Retina (tissue), 1 donor: ENCODE measurements at places on chromosomes 13 and 19.
A peak's percentile ranks its signal among the peaks of the same experiment; 100 is the strongest.

- DNase-seq = peak; percentile 30
These were observed at the start of gene CADM4 for GRCh38 chr19:43639519-43640423. Gene CADM4, minus strand, starts transcription at chr19:43639850. Its CDS starts 60 bp downstream, at chr19:43639790.

DNA sequence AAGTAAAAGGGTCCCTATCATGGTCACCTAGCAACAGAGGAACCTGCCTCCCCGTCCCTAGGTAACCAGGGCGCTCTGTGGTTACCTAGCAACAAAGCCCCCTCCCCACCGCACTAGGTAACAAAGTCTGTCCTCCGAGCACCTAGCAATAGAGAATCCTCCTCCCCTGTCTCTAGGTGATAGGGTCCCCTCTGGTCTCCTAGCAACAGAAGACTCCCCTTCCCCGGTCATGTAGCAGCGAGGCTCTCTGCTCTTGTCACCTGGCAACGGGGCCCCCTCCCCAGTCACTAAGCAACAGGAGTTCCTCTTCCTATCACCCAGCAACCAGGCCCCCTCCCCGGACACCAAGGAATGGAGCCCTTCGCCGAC is 307 bp downstream of the JOSD2 start:
- DNase-seq = no peak

GRCh38 chr13:86383151-86383550 is 583.9 kb upstream of the SLITRK6 start:
- DNase-seq = no peak

DNA sequence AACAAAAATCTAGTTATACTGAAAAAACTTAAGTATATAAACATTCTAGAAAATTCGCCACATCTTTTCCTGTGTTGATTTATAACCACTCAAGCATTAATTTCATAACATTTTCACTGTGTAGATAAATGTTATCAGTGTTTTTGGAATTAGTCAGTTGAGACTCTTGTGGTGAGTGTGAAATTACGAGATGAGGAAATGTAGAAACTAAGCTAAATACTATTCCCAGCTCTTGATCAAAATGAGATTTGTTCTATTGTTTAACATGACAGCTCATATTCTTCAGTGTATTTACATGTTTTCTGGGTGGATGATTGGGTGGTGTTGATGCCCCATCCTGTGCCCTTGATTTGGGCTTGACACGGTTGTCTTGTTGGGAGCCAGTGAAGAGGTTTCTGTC is 406.8 kb downstream of the DACH1 start:
- no peak for DNase-seq

DNA sequence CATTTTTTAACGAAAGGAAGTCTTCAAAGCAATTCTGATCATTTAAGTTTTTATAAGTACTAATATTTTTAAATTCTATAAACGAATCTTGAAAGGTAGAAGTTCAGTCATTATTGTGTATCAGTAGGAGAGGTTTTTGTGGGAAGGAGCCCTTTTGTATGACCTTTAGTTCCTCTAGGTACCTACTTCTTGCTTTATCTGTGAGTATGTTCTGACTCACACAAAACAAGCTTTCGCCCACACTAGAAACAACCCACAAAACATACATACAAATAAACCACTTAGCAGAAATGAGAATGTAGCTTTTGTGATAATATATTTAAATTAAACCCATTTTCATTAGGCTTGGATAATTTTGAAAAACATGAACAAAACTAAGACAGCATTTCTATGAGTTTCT is 27.8 kb downstream of the ERCC5 start:
- DNase-seq = no peak

DNA sequence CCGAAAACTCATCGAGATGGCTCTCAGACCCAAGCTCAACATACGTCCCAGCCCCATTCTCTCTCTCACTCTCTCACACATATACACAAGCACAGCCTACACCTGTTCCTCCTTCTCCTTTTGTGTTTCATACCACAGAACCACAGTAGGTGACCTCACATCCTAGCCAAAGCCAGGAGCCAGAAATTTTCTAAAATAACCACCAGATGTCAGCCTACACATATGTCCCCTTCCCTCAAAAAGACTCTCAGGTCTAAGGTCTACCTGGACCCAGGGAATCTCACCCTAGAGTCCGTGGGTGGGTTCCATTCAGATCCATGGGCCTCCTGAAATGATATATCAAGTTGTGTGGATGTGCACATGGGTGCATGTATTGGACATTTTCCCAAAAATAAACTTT is 104.2 kb upstream of the IPO5 start:
- no peak for DNase-seq

GRCh38 chr13:26459276-26460131 is 98.0 kb upstream of the WASF3 start:
- no peak for DNase-seq

- peak; percentile 93 for DNase-seq
These were observed 550 bp upstream of the DLL3 start for GRCh38 chr19:39497996-39498797.

DNA sequence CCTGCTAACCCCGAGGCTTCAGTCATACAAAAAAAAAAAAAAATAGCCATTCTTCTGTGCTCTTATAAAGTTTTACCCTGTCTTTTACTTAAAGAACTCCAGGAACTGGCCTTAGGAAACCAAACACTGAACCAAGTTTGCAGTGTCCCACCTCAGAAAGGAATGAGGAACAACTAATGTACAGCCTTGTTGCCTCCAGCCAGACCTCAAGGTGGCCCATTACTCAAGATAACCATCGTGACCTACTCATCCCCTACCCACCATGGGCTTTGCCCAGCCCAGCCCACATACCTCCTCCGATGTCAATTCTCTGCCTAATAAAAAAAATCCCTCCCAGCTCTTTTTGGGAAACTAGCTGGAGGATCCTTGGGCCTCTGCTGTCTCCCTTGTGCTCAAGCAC is 133.2 kb downstream of the STARD13 start:
- no peak for DNase-seq

GRCh38 chr19:38849860-38850435 is at the start of gene HNRNPL:
Gene HNRNPL, minus strand, starts transcription at chr19:38849986. Its CDS starts 20 bp downstream, at chr19:38849966.
- peak; percentile 99 for DNase-seq

DNA sequence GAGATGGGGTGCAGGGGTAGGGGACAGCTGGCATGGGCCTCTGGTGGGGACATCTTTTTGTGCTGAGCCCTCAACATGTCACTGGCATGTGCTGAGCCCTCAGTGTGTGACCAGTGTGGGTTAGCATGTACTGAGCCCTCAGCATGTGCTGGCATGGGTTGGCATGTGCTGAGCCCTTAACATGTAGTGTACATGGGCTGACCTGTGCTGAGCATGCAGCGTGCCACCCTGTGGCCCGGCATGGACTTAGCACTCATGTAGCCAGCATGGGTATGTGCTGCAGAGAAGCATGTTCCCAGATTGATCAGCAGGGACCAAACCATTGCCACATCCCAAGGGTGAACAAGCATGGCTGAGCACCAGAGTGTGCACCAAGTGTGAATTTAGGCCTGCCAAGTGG is 11.5 kb downstream of the HIPK4 start:
- no peak for DNase-seq

GRCh38 chr13:32736648-32737047 is 150.4 kb downstream of the PDS5B start:
- no peak for DNase-seq

- DNase-seq = no peak
These were observed 15.9 kb upstream of the JUND start for GRCh38 chr19:18297308-18297707.

GRCh38 chr13:30371649-30372265 is 50.5 kb upstream of the UBE2L5 start:
- DNase-seq = no peak

DNA sequence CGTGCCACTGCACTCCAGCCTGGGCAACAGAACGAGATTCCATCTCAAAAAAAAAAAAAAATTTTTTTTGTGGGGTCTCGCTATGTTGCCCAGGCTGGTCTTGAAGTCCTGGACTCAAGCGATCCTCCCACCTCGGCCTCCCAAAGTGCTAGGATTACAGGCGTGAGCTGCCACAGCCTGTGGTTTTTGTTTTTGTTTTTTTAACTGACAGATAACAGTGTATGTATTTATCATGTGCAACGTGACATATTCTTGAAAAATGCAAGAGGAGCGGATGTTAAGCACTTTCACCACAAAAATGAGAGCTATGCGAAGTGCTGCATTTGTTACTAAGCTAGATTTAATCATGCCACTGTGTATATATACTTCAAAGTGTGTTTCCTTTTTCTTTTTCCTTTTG is 49.0 kb downstream of the ARHGEF18 start:
- no peak for DNase-seq

DNA sequence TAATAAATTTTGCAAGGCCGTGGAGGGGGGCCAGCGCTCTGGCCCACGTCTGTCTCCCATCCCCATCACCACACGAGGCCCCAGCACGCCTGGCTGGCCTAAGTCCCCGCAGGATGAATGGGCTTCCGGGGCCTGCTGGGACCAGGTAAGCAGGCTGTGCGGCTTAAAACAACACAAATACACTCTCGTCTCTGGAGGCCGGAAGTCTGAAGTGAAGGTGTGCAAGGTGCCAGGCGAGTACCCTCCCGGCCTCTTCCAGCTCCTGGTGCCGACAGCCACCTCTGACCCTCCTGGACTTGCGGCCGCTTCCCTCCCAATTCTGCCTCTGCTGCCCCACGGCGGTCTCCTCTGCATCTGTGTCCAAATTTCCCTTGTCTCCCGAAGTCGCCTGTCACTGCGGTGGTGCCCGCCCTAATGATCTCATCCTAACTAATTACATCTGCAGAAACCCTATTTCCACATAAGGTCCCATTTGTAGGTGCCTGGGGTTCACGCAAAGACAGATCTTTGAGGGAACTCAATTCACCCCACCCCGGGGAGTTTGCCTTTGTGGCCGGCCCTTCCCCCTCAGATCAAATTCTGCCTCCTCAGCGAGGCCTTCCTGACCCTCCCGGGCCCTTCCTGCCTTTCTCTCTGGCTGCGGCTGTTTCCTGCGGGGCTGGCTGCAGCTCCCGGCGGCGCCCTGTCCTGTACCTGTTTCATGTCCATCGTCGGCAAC is 8.1 kb upstream of the PTBP1 start:
- DNase-seq = peak; percentile 79

DNA sequence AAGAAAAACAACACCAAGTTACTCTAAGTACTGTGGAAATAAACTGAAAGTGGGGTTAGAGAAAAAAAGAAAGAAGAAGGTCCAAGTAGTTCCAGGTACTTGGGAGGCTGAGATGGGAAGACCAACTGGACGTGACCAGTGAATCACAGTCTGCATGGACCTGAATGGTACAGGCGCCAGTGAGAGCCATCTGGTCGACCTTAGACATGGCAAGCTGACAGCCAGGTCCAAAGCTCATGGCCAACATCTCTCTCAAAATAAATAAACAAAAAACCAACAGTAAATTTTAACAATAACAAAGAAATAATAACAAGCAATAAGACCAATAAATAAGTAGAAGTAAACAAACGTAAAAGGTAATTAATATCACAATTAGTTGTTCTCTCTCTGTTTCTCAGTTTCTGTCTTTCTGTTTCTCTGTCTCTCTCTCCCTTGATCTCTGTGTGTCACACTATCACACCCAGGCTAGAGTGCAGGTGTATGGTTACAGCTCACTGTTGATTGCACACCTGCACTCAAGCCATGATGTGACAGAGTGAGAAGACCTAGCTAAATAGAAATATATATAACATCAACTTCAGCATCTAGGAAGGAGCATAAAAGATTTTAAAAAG is 31.6 kb upstream of the ZNF724 start:
- no peak for DNase-seq

- no peak for DNase-seq
These were observed 48.1 kb downstream of the IRS2 start for GRCh38 chr13:109738298-109738746.

DNA sequence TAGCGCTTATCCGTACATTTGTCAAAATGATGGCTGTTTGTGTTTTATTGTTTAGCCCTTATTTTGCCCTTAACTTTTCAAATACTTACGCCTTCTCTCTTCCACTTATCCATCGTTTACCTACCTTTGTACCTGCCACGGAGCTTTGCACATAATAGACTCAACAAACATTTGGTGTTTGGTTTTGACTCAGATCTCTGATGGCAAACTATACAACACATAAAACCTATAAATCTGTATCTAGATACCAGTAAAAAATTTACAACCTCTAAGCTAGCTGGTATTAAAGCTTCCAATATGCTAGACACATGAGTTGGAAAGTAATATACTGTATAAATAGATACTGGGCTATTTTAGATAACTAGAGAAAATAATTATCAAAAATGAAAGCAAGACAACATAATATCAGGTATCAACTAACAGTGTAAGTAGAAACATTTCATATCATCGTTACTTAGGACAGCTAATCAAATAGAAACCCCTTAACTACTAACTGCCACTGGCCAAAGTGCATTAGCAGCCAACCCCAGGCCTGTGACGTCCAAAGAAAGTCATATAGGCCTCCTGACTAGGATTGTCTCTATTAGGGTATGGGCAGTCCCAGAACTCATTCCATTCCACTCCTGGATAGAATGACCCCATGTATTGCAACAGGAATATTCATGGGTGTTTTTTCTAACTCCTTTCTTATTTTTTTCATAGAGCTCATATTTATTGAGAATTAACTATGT is 53.8 kb downstream of the KCTD12 start:
- DNase-seq = no peak

DNA sequence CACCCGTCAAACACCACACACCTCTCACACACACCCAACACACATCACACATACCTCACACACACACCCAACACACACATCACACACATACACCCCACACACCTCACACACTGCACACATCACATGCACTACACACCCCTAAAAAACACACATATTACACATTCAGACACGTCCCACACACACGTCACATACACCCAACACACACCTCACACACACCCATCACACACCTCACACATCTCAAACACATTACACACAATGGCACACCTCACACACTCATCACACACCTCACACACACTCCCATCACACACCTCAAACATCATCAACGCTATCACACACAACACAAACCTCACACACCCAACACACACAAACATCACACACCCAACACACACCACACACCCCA is 133.1 kb downstream of the CRYL1 start:
- DNase-seq = no peak

DNA sequence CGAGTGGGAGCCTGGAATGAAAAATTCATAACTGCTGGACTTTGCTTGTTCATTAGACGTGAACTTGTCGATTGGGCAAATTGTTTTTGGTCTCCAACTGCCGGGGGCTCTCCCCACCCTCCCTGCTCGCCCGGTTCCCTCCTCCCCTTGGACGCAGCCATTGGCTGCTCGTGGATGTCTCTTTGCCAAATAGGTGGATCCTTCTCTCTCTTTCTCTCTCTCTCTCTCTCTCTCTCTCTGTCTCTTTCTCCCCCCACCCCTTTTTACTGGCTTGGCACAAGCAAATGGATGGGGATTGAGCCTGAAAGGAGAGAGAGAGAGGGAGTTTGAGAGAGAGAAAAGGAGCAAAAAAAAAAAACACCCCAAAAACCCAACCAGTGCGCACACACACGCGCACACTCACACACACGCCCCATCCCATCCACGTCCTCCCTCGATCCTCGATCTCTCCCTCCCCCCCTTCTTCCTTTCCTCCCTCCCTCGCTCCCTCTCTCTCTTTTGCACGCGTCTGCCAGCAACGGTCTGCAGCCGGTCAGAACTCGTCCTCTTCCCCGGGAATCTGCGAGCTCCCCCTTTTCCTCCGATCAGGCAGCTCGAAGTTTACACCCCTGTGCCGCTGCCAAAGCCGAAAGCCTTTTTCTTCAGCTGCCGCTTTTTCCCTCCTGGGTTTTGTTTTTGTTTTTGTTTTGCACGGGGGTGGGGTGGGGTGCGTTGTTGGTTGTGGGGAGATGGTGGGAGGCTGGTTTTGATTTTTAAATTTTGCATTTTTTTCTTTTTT is 27.8 kb downstream of the NFIX start:
- DNase-seq = peak; percentile 65
